ENCODE measurements at places on chromosomes 3 and 15. TPM values are rescaled to one million over a fixed set of nuclear protein-coding genes. Genes with fewer than 3 reads are reported as not detected.
A peak's percentile ranks its signal among the peaks of the same experiment; 100 is the strongest.

DNA sequence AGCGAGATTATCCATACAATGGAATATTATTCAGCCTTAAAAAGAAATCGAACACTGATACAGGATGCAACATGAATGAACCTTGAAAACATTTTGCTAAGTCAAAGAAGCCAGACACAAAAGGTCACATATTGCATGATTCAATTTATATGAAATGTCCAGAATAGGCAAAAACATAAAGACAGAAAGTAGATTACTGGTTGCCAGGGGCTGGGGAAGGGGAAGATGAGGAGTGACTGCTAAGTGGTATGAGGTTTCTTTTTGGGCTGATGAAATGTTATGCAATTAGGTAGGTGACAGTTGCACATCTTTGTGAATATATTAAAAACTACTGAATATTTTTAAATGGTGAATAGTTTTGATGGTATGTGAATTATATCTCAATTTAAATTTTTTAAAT, 38.3 kb downstream of the LRRFIP2 start:
- DNase-seq: no peak

CCDC39 gene
- 0.34 TPM for total RNA-seq

REC114 gene
- not detected for total RNA-seq

DNA sequence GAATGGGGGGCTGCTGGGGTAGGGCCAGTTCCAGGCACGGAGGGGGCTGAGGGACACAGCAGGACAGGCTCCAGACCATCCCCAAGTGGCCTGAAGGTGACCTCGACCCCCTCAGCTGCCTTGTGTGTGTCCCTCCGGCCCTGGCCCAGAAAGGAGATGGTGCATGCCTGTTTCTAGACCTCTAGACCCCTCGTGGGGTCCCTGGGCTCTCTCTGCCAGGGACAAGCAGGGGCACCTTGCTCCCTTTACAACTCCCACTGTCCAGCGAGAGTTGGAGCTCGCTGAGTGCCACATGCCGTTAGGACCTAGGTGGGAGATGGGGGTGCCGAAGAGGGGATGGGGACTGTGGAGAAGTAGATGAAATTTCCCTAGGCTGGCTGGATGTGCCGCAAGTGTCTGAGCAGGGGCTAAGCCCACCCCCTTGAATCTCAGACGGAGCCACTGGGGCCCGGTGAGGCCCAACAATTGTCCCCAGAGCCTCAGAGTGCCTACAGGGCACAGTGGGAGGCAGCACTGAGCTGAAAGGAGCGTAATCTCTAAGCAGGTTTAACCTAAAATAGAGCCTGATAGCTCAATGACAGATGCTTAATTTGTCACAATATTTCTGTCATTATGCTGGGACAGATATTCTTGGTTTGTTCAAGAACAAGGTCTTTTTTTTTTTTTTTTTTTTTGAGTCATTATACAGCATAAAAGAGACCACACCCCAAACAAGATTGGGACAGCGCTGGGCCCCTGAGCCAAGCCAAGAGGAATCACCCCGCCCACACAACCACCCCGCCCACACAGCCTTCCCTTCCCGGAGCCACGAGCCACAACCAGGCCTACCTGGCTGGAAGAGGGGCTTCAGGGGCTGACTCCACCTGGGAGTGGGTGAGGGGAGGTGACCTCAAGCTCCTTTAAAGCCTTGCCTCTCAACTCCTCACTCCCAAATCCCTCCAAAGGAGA, 23.6 kb upstream of the KLF13 start:
- DNase-seq: peak; percentile 59

GLT8D1 gene
- 33.8 TPM for total RNA-seq

- no peak for DNase-seq
These were observed 84.5 kb upstream of the SETMAR start for GRCh38 chr3:4218456-4219226.

EIF2A gene
- 91.6 TPM for total RNA-seq

ZMYND10 gene
- 0.54 TPM for total RNA-seq

GRCh38 chr3:25872200-25872877, 82.4 kb downstream of the OXSM start:
- no peak for DNase-seq

GRCh38 chr3:2910997-2911396, 199.2 kb downstream of the IL5RA start:
- no peak for DNase-seq

GRCh38 chr3:107450254-107450893, 72.4 kb upstream of the BBX start:
- no peak for DNase-seq

CD86 gene
- total RNA-seq: 0.40 TPM

DNA sequence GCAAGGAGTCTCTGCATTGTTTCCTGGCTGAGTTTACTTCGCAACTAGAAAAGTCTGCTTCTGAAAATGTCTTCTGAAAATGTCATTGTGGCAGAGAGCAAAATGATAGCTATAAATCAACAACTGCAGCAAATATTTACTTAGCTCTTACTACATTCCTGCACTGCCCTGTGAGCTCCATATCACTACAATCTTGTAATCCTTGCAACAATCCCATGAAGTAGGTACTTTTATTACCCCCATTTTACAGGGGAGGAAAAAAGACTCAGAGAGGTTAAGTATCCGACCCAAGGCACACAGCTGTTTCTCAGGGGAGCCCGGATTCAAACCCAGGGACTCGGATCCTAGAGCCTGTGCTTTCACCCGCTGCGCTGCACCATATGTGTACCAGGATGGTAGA, 34.2 kb upstream of the SPTBN5 start:
- DNase-seq: no peak

DNA sequence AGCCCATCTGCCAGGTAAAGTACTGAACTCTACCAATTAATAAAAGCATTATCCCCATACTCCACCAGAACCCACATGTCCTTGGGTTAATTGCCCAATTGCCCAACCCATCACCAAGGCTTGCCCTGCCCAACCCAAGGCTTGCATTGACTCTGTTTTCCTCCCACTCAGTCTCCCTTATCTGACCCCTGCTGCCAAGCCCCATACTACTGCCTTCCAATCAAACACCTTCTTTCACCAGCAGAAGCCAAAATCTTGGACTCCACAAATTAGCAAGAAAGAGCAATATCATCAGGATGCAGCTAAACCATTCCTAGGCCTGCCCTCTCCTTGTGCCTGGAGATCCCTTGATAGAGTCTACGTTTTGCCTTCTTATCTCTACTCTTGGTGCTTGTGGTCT, 602.9 kb downstream of the NTRK3 start:
- no peak for DNase-seq

ANKRD63 gene
- total RNA-seq: 0.26 TPM

DNA sequence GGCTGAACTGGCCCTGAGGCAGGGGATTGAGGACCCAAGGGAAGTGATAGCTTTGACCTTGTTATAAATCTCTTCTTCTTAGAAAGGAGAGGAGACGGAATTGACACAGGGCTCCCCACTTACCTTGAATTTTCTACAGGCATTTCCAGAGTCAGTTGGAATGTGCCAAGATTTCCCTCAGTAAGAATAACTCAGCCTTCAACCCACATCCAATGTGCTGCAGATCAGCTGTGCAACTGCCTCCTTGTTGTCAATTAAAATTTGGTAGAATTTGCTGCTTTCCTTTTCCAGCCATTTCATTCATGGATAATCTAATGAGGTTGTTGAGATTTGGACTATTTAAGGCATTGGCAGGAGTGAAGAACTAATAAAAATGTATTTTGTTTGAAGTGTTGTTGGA, 14.6 kb downstream of the MED12L start:
- DNase-seq: no peak

C2CD4B gene
- total RNA-seq: 0.73 TPM

GRCh38 chr3:18431266-18431665, 6.1 kb upstream of the SATB1 start:
- no peak for DNase-seq

ISLR2 gene
- 0.58 TPM for total RNA-seq

DNA sequence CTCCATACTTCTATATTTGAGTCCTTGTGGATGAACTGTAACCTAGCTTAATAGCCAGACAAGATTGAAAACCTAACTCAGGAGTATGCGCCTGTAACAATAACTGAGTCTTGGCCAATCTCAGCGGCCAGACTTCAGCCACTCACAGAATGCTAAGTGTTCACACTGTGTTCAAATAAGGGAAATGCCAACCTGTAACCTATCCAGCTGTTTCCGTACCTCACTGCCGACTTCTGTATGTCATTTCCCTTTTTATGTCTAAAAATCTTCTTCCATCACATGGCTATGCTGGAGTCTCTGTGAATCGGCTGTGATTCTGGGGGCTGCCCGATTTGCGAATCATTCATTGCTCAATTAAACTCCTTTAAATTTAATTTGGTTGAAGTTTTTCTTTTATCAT, 169.2 kb downstream of the NFKBIZ start:
- no peak for DNase-seq

DNA sequence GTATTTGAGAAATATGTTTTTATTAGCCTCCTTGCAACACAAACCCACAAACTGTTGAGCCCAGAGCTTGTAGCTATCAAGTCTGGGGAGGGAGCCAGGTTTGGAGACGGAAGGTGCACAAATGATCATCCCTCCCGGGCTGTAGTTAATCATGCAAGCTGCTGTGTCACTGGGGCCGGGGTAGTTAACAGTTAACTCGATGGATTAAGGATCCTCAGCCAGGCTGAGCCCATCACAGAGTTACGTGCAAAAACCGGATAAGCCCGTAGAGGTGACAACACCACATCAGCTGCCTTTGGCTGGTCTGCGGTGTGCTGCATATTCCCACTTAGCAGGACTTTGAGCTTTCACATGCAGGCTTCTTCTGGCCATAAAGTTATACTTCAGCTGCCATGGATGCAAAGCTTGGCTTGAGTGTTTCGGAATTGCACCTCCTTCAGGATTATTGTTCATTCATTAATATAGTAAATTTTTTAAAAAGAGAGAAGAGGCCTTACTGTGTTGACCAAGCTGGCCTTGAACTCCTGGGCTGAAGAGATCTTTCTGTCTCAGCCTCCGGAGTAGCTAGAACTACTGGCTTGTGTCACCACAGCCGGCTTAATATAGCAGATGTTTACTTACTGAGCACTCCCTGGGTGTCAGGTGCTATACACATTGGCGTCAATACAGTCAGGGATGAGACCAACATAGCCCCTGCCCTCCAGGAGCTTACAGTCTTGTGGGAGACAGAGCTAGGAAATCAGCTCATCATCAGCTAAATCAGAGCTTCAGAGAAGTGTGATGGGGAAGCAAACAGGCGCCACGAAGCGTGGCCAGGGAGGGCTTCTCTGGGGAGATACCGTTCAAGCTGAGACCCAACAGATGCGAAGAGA, 226.8 kb upstream of the BHLHE40 start:
- no peak for DNase-seq

GRCh38 chr15:44069489-44069888, 125.6 kb downstream of the FRMD5 start:
- DNase-seq: no peak

- no peak for DNase-seq
These were observed 80.7 kb downstream of the NR1I2 start for GRCh38 chr3:119862616-119863015.

GRCh38 chr3:17330660-17331059, 411.8 kb downstream of the TBC1D5 start:
- no peak for DNase-seq

RSRC1 gene
- total RNA-seq: 27.9 TPM
